Testis (tissue), 5 donors: ENCODE measurements at places on chromosomes 3 and 15. TPM values are rescaled to one million over a fixed set of nuclear protein-coding genes. Genes with fewer than 3 reads are reported as not detected.

GRCh38 chr3:17742102-17742879 lies at the start of gene TBC1D5:
TBC1D5 (minus strand) TSS chr3:17742631; CDS start chr3:17508570, 234,061 bp downstream.
- peak; percentile 97 for DNase-seq

- DNase-seq: no peak
Measured at GRCh38 chr3:43138488-43139231, 32.8 kb upstream of the POMGNT2 start.

DNA sequence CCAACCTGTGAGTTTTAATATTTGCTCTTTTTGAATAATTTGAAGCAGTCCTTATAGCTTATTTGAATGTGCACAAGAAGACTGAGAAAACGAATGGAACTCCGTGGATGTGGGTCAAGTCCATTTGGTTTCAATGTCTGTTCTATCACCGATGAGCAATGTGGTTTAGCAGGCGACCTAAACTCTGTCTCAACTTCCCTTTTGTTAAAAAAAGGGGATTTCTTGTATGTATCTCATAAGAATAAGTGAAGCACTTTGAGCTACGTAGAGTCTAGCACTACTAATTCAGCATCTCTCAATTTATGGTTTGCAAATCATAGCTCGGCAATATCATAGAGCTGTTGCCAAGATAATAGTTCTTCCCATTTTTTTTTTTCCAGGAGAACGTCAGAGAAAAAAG lies 4.6 kb upstream of the SKIL start:
- no peak for DNase-seq

DNA sequence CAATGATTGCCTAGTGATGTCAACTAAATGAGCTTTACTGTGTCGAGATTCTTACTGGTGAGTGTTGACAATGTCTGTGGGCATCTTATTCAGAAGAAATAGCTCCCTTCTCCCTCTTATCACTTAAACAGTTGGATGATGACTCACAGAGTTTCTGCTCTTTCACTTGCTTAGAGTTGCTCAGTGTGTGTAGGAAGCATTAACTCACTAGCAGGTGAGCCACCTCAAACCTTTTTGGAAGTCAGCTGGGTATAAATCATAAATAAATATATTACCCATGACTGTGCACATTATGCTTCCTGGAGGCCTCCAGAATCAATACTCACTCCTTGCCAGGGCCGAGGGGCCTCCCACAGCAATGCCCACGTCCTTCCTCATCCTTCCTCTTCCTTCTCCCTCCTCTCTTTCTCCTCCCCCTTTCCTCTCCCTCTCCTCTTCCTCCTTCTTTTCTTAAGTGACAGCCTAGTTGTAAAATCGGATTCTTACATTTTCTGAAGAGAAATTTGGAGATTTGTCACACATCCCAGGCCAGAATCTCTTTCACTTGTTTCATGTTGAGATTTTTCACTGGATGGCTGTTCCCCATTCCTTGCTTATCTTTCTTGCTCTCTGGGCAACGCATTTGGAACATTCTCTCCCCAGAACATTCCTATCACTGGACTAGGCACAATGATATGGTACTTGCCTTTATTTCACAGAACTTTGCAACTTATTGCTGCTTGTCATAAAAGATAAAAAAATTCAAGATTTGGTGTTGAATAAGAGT lies 17.5 kb downstream of the SHC4 start:
- DNase-seq: peak; percentile 52

DNA sequence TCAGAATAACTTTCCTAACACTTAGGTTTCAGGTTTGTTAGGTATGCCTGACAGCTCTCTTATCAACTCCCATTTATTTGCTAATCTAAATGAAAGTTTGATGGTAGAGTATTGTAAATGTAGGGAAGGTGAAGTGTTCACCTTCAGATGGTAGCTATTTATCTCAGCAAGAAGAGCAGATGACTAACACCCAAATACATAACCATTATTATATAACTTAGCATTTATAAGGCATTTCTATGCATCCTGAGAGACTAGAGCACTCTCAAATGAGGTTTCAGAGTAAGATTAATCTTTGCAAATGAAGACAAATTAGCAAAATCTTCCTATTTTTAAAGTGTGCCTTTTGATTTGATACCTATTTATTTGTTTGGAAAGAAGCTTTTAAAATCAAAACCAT lies 143.8 kb downstream of the IGF1R start:
- no peak for DNase-seq

DNA sequence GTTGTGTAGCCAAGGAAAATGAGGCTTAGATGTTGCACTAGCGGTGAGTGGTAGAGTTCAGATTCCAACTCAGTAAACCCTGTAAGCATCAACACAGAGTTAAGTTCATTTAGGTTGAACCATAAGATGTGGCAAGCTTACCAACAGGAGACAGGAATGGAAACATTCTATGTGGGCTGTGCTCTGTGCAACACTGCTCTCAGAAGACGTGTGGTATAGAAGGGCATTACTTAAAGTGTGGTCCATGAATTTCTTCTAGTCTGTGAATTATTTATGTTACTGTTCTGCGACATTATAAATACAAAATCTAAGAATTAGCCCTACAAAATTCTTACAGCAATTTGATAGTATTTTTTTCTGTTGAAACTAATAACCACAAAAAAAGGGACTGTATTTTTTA lies 213.3 kb downstream of the GRM7 start:
- DNase-seq: no peak

- DNase-seq: no peak
Measured at GRCh38 chr3:64796607-64797399, 109.0 kb upstream of the ADAMTS9 start.

DNA sequence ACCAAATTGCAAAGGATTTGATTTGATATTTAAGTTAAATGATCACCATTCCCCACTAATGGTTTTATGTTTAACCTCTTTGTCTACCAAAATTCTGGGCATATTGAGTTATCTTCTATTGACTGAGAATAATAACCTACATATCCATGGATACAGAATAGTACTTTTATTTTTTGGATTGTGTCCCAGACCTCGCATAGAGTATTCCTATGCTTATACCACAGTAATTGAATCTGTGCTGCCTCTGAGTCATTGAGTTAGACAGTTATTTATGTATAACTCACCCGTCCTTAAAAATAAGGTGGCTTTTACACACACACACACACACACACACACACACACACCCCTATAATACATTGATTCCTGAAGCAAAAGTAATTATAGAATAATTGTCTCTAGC lies 690.1 kb upstream of the BCHE start:
- DNase-seq: no peak

DNA sequence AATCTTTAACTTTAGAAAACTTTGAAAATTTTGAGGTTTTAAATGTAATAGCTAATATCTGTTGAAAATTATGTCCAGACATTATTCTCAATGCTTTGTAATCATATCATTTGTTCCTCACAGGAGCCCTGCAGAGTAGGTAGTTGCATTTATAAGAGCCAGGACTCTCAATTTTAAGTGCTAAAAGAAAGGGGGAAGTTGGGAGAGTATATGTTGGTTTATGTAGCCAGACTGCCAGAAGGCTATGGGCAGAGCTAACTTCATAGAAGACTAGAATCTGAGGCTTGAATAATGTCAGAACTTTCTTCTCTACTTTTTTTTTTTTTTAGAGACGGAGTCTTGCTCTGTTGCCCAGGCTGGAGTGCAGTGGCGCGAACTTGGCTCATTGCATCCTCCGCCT lies 9.1 kb downstream of the VPS8 start:
- no peak for DNase-seq

DNA sequence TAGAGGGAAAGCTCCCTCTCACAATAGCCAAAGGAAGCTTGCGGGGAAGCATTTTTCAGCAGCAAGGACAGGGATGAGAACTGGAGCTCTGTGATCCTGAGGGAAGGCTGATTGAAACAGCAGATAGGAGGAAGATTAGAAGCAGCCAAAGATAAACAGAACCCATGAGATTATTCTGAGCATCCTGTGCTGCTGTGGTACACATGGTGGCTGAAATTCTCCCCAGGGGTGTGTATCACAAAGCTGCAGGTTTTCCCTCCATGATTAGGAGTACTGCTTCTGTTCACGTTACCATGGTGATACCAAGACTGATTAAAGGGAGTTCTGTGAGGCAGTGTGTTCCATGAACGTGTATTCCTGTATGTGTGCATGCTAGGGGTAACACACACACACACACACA lies 30.3 kb upstream of the PSMD6 start:
- DNase-seq: no peak

GRCh38 chr3:13235079-13235478 lies 161.8 kb upstream of the IQSEC1 start:
- no peak for DNase-seq

- no peak for DNase-seq
Measured at GRCh38 chr15:101049282-101049681, 130.1 kb downstream of the LRRK1 start.

DNA sequence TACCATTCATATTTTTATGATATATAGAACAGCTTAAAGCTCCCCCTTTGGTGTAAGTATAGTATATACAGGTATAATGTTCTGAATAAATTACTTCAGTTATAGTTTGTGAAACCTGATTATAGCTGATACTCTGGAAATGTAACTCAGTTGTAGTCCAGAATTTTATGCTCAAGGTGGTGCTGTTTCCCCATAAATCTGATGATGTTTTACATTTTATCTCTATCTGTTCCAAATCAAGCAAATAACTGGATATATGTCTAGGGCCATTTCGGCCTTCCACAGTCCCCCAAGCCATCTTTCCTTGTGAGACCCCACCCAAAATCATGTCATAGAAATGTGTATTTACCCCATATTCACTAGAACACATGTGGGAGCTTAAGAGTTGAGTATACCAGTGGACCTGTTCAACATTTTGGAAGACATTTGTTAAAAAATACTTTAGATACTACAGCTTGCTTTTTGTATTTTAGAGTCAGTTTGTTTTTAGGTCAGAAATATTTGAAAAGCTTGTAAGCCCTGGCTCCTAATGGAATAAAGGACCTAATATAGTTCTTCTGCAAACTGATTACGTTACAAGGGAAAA lies 107.1 kb downstream of the ATG7 start:
- DNase-seq: no peak

- no peak for DNase-seq
Measured at GRCh38 chr3:124768812-124769211, 38.6 kb downstream of the UMPS start.

- no peak for DNase-seq
Measured at GRCh38 chr3:111858642-111859041, 423 bp upstream of the PHLDB2 start.

DNA sequence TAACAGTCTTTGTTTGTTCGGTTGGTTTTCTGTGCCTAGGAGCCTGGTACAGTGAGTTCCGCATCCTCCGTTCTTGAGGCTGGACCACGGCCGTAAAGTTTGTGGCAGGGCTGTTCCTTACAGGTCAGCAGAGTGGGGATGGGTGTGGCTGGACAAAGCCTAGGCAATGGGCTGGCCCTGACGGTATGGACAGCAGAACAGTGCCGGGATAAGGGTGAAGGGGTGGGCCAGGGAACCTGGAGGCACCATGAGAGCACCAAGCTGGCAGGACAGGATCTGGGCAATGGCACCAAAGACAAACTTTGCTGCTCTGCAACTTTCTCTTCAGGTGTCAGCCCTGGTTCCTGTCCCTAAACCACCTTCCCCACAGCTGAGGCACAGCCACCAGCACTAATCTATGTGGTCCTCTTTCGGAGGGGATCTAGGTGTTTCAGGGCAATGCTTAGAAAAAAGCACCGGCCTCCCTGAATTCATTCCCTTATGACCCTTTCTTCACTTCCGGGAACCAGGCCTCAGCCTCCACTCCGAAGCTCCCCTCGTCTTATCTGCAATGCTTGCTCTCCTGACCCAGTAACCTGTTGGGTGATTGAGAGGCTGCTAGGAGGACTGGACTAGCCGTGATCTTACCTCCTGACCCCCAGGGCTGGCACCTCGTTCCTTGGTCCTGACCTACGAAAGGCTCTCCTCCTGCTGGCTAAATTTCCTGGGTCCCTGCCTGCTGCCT lies 54.4 kb downstream of the KLHL6 start:
- no peak for DNase-seq

The FBXO40 gene
- 0.61 TPM for polyA plus RNA-seq

The SLC28A1 gene
- 0.26 TPM for polyA plus RNA-seq

The LRRC31 gene
- polyA plus RNA-seq: 0.15 TPM

The VIPR1 gene
- polyA plus RNA-seq: 3.4 TPM

The NEK11 gene
- polyA plus RNA-seq: 35.9 TPM

The PARP6 gene
- 190 TPM for polyA plus RNA-seq

The PLCB2 gene
- polyA plus RNA-seq: 13.6 TPM
